AG08395 (cell line): ENCODE measurements at places on chromosomes 5 and 9.

DNA sequence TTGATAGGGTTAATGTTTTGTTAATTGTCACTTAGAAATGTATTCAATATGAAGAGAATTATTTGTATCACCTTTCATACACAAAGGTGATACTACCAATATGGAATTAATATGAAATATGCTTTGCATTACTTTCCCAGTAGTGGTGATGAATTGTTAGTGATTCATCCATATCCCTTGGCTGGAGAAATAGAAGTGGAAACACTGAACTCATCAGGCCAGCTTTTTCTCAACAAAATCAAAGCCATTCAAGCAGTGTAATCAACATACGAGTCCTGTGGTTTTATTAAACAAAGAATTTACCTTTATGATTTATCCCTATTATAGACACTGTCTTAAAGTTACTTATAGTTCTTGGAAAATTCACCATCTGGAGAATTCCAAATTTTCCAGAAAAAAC is 264.0 kb upstream of the MEF2C start:
- DNase-seq, result peak; percentile 6

GRCh38 chr5:43648499-43649124 is 45.6 kb downstream of the NNT start:
- DNase-seq, result no peak

GRCh38 chr5:127006744-127007143 is 23.6 kb downstream of the MARCHF3 start:
- no peak for DNase-seq

DNA sequence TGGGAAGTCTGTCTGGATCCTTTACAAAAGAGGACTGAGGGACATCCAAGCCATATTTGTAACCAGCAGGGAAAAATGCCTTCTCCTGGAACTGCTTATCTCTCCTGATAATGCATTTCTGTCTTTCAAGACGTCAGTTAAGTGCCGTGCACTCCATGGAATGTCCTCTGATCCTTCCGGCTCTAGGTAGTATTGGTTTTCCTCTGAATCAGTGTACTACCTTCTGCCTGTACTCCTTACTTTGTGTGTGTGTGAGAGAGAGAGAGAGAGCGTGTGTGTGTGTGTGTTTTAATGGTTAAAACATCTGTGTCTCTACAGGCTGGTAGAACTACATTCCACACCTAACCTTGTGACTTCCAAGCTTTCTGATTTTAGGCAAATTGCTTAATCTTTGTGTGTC is 89.9 kb downstream of the PIP5K1B start:
- no peak for DNase-seq

DNA sequence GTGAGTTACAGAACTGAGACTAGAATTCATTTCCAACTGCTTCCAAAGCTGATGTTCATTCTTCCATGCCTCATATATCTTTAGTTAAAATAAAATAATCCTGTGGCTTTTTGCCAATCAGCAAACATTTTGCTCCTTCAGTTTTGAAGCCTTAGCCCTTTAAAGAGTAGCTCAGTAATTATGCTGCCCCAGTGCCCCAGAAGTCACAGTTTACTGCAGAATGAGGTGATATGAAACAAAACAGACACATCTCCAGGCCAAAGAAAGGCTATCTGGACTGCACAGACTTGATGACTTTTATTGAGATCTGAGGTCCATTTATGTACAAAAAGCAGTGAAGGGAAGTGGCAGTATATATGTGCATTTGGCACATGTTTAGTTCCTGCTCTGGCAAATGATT is 285.8 kb upstream of the ZNF462 start:
- no peak for DNase-seq

GRCh38 chr9:12797037-12797436 is 22.2 kb downstream of the LURAP1L start:
- no peak for DNase-seq

DNA sequence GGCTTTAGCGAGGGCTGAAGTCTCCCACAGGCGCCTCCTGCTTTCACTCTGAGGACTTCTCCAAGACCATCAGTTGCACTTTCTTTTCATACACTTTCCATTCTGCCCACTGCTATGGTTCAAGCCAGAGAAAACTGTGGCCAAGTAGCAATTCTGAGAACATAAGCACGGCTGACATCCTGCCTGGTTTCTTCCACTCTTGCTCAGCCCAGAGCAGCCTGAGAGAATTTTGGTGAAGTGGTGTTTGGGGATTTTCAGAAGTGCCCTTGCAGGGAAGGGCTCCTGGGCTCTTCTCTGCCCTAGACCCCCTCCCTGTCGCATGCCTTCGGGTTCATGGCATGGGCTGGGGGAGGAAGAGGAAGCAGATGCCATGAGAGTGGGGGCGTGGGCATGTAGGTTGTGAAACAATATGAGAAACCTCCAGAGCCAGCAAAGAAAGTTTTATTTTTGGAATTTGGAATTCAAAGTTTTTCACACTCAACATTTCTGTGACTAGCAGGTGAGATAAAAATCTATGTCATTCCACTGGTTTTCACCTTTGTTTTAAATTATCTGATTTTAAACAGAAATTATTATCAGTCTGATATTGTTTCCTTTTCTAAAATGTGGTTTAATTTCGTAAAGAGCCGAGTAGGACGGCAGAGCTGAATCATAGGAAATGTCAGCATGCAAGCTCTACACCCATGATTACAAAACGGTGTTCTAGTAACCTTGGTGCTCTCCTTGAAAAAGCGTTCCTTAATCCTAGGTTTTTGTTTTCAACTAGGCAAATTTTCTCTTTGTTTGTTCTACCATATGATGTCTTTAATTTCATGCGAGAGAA is 27.8 kb upstream of the TNFSF8 start:
- no peak for DNase-seq

DNA sequence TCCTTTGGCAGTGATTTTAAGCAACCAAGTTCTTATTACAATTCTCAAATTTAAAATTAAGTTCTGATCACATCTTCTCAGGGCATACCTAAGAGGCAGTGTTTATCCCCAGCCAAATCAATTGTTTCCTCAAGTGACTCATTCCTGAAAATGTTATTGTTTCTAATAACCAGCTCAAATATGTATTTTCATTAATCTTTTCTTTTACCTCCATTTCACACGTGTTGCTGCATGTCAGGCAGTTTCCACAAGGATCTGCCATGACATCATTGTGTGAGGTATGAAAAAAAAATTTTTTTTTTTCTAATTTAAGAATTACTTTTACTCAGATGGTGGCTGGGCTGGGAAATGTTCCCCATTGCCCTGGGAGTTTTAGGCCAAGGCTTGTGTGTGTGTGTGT is 113.0 kb upstream of the NTRK2 start:
- no peak for DNase-seq

DNA sequence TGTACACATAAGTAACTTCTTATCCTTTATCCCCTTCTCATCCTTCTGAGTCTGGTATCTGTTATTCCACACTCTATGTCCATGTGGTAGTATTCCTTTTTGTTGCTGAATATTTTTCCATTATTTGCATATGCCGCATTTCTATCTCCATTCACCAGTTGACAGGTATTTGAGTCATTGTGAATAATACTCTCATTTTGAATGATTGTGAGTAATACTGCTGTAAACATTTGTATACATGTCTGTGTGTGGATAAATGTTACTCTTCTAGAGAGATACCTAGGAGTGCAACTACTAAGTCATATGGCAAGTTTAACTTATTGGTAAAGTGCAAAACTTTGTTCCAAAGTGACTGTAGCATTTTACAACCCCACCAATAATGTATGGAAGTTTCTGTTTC is 15.6 kb downstream of the RIC1 start:
- DNase-seq, result no peak

DNA sequence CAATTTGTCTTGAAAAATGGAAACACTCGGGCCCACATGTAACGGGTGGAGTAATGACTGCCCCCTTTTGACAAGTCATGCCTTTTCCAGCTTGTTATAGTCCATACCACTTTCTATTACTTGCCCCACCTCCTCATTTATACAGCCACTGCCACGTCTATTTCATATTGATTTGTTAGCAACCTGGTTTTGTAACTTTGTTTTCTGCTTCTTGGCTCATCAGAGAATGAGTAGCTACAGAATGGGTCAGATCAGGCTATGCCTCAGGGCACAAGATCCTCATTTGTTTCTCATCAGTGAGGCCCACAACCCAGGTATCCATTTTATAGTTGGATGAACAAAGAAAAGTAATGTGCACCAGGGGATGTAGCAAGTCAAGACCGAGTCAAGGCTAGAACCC is 1.7 kb downstream of the GFRA3 start:
- DNase-seq, result no peak

- no peak for DNase-seq
These were observed 28.4 kb downstream of the VCP start for GRCh38 chr9:35044071-35044470.

DNA sequence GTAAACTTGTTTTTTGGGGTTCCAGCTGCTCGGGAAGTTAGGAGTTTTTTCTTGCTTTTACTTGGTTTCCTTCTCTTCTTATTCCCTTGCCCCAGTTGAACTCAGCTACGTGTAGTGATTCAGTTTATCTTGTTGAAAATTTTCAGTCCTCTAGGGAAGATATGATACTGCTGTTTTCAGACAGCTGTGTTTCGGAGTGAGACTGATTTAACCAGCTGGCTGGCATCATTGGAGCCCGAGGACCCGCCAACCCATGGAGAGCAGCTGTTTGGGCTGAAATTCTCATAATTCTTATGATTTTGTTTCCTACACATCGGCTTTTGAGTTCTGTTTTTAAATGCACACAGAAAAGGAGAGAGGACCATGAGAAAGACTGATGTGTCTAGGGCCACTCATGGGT is 271.5 kb downstream of the NR3C1 start:
- no peak for DNase-seq

- no peak for DNase-seq
These were observed 139.0 kb downstream of the RFX3 start for GRCh38 chr9:3386753-3387152.

- DNase-seq, result no peak
These were observed 272.0 kb downstream of the MAN2A1 start for GRCh38 chr5:109961751-109962150.
